ENCODE measurements at places on chromosomes 5 and 9.

- DNase-seq: peak; percentile 20
Measured at GRCh38 chr9:32704343-32704742, 68.9 kb upstream of the TAF1L start.

DNA sequence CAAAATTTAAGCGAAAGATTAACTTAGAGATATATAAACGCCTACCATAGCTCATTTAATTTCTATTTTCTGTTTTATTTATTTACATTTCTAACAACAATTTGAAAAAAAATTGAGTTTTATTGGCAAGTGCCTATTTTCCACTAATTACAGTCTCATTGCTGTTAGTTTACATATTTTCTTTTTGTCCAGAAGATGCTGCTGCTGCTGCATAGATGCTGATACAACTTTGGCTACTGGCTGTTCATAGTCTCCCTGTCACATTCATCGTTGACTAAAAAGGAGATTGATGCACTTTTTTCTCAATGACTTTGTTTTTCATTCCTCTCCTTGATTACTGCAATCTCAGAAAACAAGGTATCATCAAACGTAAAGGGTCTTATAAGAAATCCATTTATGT lies 235.4 kb downstream of the CDH9 start:
- no peak for DNase-seq

DNA sequence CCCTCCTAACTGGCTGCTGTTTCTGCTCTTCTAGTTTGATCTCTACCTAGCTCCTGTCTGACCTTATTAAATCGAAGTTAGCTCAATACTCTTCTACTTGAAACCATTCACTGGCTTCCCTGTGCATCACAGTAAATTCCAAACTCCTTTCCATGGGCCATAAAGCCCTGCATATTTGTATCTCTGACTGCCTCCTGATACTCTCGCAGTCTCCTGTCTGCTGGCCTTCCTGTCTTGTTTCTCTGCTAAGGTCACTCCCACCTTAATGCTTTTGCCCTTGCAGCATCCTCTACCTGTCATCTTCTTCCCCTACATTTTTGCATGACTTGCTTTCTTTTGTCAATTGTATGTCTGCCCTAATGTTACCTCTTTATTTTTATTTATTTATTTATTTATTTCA lies 44.8 kb downstream of the SNCAIP start:
- DNase-seq: no peak

- no peak for DNase-seq
Measured at GRCh38 chr9:30713243-30713642, 1671.2 kb upstream of the ACO1 start.

- DNase-seq: no peak
Measured at GRCh38 chr9:131264231-131264630, 12.1 kb downstream of the FAM78A start.

DNA sequence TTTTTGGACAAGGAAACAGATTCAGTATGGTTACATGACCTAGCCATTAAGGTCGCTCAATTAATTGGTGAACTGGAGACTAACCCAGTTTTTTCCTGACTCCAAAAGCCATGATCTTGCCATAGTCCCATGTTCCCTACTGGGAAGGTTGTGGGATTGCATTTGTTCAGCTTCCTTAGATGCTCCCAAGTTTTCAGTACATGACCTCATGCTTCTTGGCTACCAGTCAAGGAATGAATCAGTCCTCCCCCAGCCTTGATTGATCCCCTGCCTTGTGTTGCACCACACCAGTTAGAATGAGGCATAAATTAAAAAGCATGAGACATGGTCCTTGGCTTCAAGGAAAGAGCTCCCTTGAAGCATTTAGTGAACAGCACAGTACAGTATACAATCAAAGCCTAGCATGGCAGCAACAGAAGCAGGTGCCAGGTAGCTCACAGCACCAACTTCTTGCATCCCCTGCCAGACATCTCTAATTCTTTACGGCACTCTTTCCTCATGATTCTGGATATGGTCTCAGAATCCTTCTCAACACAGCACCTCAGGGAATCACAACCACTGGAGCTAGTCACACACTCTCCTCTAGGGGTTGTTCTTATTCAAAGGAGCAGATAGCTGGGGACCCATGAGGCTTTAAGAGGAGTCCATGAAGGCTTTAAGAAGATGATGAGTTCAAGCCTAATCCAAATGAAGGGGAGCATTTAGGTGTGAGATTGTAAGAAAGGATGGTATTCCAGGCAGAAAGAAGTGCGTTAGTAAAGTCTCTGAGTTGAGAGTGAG lies 295.5 kb upstream of the CLINT1 start:
- no peak for DNase-seq

DNA sequence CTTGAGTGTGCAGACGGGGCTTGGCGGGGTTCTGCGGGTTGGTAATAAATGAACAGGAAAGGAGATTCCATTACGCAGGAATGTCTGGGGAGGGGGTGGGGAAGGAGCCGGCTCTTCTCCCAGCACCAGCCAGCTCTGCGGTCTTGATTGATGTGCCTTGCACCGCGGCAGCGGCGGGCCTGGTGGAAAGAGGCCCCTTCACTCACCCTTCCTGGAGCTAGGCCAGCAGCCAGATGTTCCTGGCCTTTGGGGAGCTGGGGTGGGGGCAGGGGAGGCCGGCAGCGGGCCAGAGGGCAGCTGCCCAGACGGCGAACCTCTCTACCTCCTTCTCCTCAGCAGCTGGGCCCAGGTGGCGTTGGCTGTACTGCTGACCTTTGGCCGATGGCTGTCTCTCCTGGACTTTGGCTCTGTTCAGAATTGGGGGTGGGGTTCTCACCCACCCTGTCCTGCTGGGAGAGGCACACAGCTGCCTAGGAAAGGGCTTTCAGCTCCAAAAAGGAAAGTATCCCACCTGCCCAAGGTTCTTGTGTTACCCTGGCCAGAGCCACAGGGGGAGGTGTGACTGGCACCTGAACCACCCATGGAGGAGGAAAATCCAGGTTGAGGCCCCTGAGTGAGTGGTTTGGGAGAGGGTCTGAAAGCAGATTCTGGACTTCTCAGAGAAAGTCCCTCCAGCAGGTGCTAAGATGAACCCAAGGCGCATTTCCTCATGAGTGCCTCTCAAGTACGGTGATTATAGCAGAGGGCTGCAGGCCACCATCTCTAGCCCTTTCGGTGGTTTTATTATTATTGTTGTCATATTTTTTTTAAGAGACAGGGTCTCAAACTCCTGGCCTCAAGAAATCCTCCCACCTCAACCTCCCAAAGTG lies 58.0 kb upstream of the SYNPO start:
- DNase-seq: no peak

GRCh38 chr5:158020555-158021418 lies 161.8 kb upstream of the CLINT1 start:
- no peak for DNase-seq

DNA sequence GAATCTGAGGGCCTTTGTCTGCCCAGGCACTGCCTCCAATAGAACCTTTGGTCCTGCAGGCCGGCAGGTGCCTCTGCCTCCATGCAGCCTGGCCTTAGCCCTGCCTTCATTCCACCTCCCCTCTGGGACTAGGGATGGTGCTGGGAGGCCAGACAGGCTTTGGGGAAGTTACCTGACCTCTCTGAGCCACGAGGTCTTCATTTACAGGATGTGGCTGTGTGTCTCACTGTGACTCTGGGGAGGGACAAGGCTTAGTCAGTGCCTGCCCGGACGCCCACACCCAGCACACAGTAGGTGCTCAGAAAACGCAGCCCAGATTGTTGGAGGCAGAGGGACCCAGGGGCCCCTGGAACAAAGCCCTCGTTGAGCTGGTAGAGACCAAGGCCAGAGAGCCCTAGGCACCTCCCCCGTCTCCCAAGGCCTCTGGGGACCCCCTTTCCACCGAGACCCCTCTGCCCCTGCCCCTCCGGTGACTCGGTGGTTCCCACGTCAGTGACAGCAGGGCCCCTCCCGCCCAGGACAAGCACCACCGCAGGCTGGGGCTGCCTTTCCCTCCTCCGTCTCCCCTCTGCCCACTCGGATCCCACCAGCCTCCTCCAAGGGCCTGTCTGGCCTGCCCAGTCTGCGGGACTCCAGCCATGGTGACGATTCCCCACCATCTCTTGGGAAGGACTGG lies 46.9 kb upstream of the EGFL7 start:
- no peak for DNase-seq

GRCh38 chr9:89309166-89309565 lies 1.8 kb upstream of the CKS2 start:
- DNase-seq: no peak

DNA sequence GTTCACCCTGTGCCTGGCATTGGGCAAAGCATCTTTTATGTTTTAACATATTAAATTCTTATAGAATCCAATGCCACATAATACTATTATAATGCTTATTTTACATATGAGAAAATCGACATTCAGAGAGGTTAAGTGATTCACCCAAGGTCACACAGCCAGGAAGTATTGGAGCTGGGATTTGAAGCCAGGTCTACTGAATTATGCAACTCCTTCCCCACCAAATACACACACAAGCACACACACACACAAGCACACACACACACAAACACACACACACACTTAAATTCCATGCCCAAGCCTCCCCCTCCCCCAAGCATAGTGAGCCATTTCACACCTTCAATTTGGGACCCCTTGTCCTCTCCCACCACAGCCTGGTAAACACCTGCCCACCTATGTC lies 37.4 kb downstream of the UBE2QL1 start:
- no peak for DNase-seq

DNA sequence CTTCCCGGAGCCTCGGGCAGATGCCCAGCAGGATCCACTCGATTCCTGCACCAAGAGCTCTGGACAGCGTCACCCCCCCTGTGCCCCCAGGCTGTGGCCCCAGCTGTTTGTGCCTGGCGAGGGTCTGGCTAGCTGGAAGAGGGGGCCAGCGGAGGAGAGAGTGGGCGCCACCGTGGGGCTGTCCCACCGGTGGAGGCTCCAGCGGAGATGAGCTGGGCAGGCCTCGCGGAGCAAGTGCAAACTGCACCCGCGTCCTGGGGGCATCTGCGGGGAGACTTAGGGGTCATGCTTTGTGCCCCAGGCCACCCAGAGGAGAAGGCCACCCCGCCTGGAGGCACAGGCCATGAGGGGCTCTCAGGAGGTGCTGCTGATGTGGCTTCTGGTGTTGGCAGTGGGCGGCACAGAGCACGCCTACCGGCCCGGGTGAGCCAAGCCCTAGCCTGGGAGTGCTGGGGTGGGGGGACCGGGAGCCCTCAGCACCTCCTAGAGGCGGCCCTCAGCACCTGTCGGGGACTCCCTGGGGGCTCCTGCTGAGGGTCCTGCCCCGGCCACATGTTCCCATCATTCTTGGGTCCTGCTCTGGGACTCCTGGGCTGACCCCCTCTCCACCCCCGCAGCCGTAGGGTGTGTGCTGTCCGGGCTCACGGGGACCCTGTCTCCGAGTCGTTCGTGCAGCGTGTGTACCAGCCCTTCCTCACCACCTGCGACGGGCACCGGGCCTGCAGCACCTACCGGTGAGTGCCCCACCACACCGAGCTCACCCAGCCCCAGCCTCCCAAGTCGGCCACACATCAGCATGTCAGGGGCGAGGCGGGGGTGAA lies 5.4 kb downstream of the EGFL7 start:
- no peak for DNase-seq

DNA sequence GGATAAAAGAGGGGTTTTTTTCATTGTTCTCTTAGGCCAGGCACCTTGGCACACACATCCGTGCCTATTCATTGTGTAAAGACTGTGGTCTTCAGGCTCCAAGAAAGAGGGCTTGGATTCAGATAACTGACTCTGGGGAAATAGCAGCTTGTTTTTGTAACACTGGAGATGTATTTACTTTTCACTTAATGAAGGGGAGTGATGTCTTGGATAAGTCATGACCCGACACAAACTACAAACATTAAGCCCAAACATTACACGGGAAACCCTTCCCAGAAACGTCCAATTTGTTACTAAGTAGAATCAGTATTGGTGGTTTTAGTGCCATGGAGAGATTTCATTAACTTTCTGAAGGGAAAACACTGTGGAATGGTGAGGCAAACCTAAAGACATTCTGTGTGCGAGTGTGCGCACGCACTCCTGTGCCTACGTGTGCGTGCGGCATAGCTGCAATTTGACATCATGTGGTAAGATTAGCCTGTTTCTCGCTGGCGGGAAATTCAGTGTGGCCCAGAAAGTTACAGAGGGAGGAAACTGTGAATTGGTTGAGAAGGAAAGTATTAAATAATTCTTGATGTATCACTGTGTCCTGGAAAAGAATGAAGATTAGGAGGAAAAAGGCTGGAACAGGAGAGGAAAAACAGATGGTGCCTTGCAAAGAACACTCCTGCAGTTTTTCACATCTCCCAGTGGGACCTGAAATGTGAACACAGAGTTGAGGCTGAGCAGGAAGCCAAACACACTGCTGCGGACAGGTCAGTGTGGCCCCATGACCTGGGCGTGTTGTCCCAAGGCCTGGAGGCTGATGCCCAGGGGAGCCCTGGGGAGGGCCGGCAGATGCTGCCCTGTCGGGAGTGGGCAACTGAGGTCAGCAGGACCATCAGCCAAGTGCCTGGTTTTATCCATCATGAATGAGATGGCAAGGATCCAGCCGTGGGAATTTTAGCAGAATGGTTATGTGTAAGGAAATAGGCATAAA lies 108.5 kb downstream of the GAS1 start:
- no peak for DNase-seq

DNA sequence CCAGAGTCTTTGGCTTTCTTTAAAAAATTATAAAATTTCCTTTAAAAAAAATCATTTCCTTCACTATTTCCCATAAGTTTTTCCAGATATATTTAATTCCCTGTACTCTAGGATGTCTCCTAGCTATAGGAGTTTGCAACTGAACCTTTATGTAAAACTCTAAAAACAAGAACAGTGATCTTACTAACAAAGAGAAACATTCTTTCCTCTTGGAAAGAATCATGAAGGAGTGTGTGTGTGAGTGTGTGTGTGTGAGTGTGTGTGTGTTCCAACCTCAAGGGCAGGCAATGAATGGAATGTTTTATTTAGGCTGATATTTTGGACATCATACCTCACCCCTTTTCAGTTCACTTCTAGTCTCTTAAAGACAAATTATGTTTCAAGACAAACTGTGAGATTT lies 309.2 kb downstream of the CEMIP2 start:
- DNase-seq: peak; percentile 13

GRCh38 chr5:165981671-165982070 lies 2309.8 kb upstream of the WWC1 start:
- DNase-seq: no peak

- DNase-seq: no peak
Measured at GRCh38 chr9:76902395-76902794, 3.5 kb downstream of the PRUNE2 start.
